Liver (tissue), 10 donors: ENCODE measurements at places on chromosomes 13 and 19. TPM values are rescaled to one million over a fixed set of nuclear protein-coding genes. Genes with fewer than 3 reads are reported as not detected.
A peak's percentile ranks its signal among the peaks of the same experiment; 100 is the strongest.

GRCh38 chr19:35044317-35045117, 3.0 kb downstream of the HPN start:
- peak overlapping the region; percentile 93 for H3K27ac ChIP-seq
- H3K4me1 ChIP-seq: peaks cover 46% of the 10 kb centered on the region
- peak overlapping the region; percentile 63 for H3K4me3 ChIP-seq
- H3K27me3 ChIP-seq: no peaks in the 10 kb centered on the region
- peak; percentile 70 for DNase-seq

DNA sequence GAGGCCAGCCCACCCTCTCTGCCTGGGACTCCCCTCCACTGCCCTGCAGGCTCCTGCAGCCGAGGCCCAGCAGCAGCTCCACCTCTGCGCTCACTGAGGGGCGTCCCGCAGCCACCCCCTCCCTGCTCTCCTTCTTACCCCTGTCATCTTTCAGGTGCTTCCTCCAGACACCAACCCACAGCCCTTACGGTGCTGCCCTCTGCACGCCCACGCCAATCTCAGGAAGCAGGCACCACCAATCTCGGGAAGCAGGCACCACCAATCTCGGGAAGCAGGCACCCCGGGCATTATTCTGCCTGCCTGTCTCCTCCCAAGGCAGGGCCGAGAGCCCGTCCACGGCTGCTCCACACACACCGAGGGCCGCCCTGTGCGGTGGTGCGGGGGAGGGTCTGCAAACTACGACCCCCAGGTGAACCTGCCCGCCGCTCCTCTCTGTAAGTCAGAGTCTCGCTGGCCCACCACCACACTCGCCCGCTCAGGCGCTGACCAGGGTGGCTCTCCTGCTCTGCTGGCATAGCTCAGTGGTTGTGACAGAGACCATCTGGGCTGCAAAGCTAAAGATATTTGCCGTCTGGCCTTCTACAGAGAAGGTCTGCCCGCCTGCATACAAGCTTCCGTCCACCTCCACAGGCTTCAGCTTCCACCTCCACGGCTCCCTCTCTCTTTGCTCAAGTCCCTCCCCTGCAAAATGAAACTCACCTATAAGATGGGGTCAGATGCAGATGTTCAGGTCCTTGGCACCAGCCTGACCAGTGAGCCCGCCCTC, 2.9 kb downstream of the LSM7 start:
- DNase-seq: no peak
- H3K36me3 ChIP-seq: no peaks in the 10 kb centered on the region
- no peaks in the 10 kb centered on the region for H3K27me3 ChIP-seq
- H3K4me1 ChIP-seq: peaks cover 27% of the 10 kb centered on the region
- no peak overlapping the region for H3K4me3 ChIP-seq

GRCh38 chr19:17001603-17002183, 24.9 kb downstream of the CPAMD8 start:
- H3K27ac ChIP-seq: no peak overlapping the region
- H3K27me3 ChIP-seq: no peaks in the 10 kb centered on the region
- H3K4me1 ChIP-seq: no peaks in the 10 kb centered on the region

DNA sequence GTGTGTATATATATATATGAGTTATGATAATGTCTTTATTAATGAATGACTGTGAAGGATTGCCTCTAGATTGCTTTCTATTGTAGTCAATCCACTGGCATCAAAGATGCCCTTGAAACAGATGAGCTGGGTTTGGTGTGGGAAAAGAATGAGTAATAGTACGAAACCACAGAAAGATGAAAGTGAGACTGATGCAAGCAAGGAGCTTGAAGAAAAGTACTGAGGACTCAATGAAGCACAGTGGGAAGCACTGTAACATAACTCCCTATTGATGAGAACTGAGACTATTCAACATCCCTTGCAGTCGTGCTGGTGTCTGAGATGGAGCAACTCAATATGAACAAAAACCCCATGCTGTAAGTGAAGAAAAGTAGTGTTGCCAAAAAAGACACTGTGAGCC, 1794.2 kb downstream of the SLITRK5 start:
- no peaks in the 10 kb centered on the region for H3K4me1 ChIP-seq
- no peaks in the 10 kb centered on the region for H3K36me3 ChIP-seq
- no peak for DNase-seq

- H3K4me1 ChIP-seq: peaks cover 7% of the 10 kb centered on the region
- H3K36me3 ChIP-seq: no peaks in the 10 kb centered on the region
- peaks cover 23% of the 10 kb centered on the region for H3K27me3 ChIP-seq
- DNase-seq: no peak
- H3K4me3 ChIP-seq: no peak overlapping the region
These were observed 1.2 kb downstream of the GPR12 start for GRCh38 chr13:26759249-26759906.

DNA sequence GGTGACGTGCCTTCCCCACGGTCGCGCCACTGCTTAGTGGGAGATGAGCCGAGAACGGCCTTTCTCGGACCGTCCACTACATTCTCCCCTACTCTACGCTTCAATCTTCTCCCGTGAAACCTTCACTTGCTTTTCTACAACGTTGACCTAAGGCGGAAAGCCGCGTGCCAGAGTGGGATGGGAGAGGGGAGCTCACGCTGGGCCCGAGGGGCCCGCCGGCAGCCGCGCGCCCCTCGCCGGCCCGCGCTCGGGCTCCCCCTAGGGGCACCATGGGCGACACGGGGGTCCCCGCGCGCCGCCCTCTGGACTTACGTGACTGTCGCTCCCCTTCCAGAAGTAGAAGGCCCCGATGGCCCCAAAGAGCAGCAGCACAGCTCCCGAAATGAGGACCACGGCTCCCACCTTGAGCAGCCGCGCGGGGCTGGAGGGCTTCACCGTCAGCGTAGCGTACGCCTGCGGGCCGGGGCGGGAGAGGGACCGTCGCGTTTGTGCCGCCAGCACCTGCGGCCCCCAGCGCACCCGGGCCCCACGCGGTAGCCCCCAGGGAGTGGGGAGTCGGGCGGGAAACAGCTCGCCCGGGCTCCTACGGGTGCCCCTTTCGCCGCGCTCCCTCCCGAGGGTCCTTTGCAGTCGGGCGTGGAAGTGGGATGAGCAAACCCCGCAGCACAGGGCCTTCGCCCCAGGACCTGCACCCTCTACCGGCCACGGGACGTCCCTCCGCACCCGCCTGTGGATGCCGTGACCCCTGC, 727 bp downstream of the CNMD start:
- DNase-seq: no peak
- no peaks in the 10 kb centered on the region for H3K36me3 ChIP-seq
- H3K4me1 ChIP-seq: peaks cover 3% of the 10 kb centered on the region
- H3K27me3 ChIP-seq: peaks cover 6% of the 10 kb centered on the region
- peak overlapping the region; percentile 39 for H3K4me3 ChIP-seq

DNA sequence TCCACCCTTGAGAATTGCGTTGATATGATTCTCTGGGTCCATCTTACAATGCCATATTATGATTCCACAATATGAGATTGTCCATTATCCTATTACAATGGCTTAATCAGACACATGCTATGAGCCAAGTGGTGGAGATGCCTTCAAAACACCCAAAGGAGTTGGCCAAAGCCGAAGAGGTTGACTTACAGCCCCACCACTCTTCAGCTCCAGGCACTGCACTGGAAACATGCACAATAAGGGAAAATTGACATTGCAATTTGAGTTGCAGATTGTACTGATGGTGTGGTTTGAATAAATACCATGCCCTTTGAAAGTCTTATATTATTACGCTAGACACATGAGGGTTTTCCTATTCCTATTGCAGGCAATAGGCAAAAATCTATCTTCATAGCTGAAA, 75.4 kb upstream of the TNFSF11 start:
- H3K27ac ChIP-seq: no peak overlapping the region
- no peaks in the 10 kb centered on the region for H3K4me1 ChIP-seq
- H3K4me3 ChIP-seq: no peak overlapping the region
- no peaks in the 10 kb centered on the region for H3K36me3 ChIP-seq
- H3K27me3 ChIP-seq: no peaks in the 10 kb centered on the region

DNA sequence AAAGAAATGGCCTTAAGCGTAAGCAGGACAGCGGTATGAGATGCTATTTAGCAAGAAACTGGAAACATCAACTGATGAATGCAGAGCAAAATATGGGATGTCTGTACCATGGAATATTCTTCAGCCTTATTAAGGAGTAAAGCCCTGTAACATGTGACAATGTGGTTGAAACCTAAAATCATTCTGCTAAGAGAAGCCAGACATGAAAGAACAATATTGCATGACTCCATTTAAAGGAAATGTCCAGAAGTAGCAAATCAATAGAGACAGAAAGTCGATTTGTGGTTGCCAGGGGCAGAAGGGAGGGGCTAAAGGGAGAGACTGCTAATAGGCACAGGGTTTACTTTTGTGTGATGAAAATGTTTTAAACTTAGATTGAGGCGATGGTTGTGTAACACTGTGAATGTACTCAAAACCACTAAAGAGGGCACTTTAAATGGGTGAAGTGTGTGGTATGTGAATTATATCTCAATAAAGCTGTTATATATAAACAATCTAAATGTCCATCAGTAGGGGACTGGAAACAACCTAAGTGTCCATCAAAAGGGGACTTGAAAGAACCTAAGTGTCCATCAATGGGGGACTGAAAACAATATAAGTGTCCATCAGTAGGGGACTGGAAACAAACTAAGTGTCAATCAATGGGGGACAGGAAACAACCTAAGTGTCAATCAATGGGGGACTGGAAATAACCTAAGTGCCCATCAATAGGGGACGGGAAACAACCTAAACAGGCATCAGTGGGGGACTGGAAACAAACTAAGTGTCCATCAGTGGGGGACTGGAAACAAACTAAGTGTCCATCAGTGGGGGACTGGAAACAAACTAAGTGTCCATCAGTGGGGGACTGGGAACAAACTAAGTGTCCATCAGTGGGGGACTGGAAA, 45.4 kb downstream of the CCL25 start:
- no peak for DNase-seq
- no peaks in the 10 kb centered on the region for H3K27me3 ChIP-seq
- H3K4me3 ChIP-seq: no peak overlapping the region
- no peaks in the 10 kb centered on the region for H3K36me3 ChIP-seq
- H3K4me1 ChIP-seq: no peaks in the 10 kb centered on the region
- H3K27ac ChIP-seq: no peak overlapping the region

- H3K4me1 ChIP-seq: no peaks in the 10 kb centered on the region
- no peaks in the 10 kb centered on the region for H3K27me3 ChIP-seq
- DNase-seq: peak; percentile 17
- H3K4me3 ChIP-seq: no peak overlapping the region
- H3K36me3 ChIP-seq: no peaks in the 10 kb centered on the region
These were observed 140.4 kb downstream of the TEX29 start for GRCh38 chr13:111460548-111461444.

GRCh38 chr19:50344661-50345318, 15.6 kb upstream of the KCNC3 start:
- H3K27me3 ChIP-seq: no peaks in the 10 kb centered on the region
- H3K4me3 ChIP-seq: no peak overlapping the region
- no peak for DNase-seq
- no peaks in the 10 kb centered on the region for H3K36me3 ChIP-seq

DNA sequence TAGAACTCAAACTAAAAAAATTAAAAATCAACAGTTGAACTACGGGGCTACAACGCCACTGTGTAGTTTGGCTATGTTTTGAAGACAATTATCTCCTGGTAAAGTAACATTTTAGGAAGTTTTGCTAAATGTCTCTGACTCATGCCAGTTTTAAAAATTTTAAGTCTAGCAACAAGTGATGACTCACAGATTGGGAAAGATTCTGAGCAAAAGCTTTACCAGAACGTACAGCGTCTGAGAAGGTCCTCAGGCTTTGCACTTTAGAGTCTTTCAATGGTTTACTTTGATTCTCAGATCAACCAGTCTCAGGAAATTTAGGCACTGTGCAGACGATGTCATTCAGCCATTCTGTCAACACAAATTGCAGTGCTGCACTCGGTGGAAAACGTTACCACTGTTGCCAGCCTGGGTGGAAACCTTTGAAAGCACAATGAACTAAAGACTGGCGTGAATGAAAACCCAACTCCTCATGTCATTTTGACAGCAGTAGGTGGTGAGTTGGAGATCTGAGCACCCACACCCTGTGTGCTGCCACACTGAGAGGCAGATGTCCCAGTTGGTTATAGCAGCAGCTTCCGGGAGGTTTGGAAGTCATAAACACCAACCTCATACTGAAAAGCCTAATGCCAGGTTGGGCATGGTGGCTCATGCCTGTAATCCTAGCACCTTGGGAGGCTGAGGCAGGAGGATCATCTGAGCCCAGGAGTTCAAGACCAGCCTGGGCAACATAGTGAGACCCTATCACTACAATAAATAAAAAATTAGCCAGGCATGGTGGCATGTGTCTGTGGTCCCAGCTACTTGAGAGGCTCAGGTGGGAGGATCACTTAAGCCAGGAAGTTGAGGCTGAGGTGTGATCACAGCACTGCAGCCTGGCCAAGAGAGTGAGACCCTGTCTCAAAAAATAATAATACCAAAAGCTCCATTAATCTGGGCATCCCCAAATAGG, 6.3 kb upstream of the WTIP start:
- no peaks in the 10 kb centered on the region for H3K27me3 ChIP-seq
- no peak overlapping the region for H3K4me3 ChIP-seq
- DNase-seq: no peak
- H3K4me1 ChIP-seq: no peaks in the 10 kb centered on the region

MAST1 gene
- total RNA-seq: 0.08 TPM

RGL3 gene
- 19.8 TPM for total RNA-seq

ZNF791 gene
- 9.2 TPM for total RNA-seq

SYNE4 gene
- 1.8 TPM for total RNA-seq

IRGC gene
- not detected for total RNA-seq

NLRP11 gene
- total RNA-seq: not detected
